ENCODE measurements at places on chromosomes 3 and 15.
A peak's percentile ranks its signal among the peaks of the same experiment; 100 is the strongest.

DNA sequence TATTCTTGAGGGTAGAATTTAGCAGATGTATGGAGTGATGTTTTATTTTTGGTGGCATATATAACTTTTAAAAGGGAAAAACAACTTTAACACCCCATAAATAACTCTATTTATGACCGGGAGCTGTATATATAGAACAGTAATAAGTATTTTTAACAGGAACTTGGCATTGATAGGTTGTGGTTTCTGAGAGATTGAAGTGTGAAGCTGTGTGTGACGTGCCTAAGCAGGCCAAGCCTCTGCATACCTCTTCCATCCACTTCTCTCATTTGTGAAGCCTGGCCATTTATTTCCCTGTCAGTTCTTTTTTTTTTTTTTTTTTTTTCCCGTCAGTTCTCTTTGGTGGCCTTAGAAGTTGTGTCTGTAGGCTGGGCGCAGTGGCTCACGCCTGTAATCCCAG, 23.0 kb downstream of the RBM5 start:
- DNase-seq: no peak

DNA sequence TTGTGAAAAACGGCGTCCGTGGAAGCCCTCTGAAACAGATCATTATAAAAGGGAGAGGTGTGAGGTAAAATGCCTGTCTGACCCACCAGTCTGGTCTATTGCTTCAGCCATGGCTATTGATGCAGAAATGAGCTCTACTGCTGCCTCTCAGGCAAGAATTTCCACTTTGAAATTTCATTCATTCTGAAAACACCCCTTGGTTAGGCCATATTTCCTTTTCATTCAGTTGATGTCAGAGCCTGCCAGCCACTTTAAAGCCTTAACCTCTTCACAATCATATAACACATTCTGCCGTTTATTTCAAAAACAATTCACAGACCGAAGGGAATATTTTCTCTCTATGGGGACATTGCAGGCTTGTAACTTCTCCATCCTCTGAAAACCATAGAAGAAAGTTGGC, 71.9 kb downstream of the FOXB1 start:
- peak; percentile 10 for DNase-seq

DNA sequence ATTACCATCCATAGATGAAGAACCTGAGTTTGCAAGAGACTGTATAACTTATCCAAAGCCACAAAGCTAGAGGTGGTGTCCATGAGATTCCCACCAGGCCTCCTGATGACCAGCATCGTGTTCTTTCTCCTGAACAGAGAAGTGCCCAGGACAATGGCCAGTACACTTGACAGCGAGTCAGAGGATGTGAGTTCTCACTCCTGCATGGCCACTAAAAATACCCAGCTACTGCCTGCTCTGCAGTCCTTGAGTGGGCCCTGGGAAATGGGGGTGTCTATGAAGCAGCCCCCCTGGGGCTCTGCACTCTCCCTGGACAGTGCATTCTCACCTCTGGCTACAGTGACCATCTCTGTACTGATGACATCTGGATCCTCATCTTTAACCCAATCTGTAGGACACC, 201.2 kb downstream of the RPLP1 start:
- DNase-seq: no peak

DNA sequence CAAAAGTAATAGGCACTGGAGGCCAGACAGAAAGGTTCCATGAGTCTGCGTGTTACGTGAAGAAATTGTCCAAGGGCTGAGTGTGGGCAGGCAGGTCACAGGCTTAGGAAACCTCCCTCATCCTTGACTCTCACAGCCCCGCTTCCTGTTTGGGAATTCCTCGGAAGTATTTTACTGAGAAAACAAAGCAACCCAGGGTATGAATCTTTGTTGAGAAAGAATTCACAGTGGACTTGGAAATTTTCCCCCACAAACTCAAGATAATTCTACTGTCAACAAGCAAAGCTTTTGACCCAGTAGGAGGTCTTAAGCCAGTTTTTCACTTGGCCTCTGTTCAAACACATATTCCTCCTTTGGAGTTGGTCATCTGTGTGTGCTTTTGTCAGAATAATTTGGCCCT, 377.1 kb upstream of the TPM1 start:
- no peak for DNase-seq

- DNase-seq: peak; percentile 94
These were observed at the start of gene ARL8B for GRCh38 chr3:5122030-5122740. TSS of gene ARL8B (plus strand) at chr3:5122292. CDS start at chr3:5122466, 174 bp downstream.

GRCh38 chr3:147937891-147938290, 528.7 kb downstream of the ZIC1 start:
- no peak for DNase-seq

DNA sequence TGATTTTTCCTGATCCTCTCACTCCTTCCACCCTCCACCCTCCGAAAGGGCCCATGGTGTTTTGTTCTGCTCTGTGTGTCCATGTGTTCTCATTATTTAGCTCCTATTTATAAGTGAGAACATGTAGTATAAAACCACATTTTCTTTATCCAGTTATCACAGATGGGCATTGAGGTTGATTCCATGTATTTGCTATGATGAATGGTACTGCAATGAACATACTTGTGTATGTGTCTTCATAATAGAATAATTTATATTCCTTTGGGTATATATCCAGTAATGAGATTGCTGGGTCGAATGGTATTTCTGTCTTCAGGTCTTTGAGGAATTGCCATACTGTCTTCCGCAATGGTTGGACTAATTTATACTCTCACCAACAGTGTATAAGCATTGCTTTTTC, 126.0 kb downstream of the IMPG2 start:
- no peak for DNase-seq

GRCh38 chr3:62094461-62094860, 278.9 kb downstream of the FEZF2 start:
- DNase-seq: no peak

GRCh38 chr15:71052356-71052755, 62.9 kb upstream of the THSD4 start:
- DNase-seq: no peak

DNA sequence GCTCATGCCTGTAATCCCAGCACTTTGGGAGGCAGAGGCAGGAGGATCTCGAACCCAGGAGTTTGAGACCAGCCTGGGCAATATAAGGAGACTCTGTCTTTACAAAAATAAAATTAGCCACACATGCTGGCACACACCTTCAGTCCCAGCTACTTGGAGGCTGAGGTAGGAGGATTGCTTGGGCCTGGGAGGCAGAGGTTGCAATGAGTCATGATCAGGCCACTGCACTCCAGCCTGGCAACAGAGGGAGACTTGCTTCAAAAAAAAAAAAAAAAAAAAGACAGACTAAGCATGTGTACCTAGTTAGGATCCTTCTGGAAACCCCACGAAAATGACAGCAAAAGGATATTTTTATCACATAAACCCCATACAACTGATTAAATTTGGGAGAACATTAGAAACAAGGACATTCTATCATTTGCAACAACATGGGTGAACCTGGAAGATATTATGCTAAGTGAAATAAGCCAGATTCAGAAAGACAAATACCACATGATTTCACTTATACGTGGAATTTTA, 44.9 kb downstream of the METTL6 start:
- DNase-seq: peak; percentile 25

Data from eye (tissue), 1 donor.